Choroid plexus epithelial cell (primary cell): ENCODE measurements at places on chromosomes 12 and 14.

DNA sequence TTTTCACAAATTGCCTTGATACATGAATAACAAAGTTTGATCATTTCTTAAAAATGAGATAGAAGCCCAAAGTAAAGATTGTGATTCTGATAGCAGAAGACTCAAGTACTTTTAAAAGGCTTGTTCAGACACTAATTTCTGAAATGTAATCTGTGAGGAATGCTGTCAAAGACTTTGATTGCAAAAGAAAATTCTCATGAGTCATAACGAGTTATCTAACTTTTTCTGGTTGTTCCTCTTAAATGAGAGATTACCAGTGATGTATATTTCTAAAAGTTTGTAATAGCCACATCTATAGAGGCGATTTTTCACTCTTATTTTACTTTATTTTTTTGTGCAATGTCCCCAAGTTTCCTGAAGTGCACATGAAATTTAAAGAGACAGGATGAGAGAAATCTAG lies 7.0 kb downstream of the PYGL start:
- peak; percentile 76 for DNase-seq

DNA sequence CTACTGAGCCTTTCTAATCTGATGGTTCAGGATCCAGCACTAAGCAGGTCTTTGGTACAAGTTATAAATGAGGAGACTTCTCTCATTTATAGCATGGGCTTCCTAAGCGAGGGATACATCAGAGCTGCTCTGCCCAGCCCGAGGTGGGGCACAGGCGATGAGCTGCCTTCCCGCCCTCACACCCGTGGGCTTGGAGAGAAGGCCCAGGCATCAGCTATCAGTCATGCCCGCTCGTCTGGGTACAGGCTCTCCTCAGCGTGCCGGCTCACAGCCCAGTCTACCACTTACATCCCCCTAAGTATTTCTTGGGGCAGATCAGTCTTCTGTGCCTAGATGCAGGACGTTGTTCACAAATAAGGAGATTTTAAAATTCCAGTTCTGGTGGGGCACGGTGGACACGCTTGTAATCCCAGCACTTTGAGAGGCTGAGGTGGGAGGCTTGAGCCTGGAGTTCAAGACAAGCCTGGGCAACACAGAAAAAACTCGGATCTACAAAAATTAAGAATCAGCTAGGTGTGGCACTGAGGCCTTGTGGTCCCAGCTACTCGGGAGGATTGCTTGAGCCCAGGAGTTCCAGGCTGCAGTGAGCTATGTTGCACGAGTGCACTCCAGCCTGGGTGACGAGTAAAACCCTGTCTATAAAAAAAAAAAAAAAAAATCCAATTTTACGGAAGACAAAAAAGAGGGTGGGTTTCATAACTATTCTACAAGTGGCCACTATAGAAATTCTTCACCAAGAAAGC lies 57.0 kb downstream of the CCDC88C start:
- DNase-seq = no peak

GRCh38 chr12:93668919-93669418 lies 8.2 kb upstream of the CRADD start:
- DNase-seq = no peak

DNA sequence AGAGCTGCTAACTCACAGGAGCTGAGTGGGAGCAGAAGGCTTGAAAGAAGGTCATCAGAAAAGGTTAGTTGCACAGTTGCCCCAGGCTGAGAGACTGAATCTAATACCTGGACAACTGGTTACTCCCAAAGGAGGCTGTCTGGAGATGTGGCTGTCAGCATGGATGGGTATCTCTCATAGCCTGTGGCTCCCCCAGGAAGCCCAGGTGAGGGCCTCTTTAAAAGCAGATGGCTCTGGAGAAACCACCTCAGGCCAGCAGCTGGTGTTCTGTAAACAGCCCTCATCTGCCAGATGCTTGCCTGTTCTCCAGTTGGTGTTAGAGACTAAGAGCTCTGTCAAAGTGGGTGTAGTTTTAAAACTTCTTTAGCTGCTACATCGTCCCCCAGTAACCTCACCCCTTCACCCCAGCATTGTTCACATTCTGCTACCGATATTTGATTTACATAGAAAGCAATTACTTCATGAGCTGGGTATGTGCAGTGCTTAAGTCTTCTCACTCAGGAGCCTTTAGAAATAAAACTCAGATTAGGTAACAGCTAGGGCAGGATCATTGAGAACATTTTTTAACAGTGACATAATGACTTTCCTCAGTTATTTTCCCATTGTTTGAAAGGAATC lies 25.8 kb downstream of the DACT1 start:
- peak; percentile 96 for DNase-seq

- no peak for DNase-seq
These were observed 7.0 kb downstream of the STON2 start for GRCh38 chr14:81392976-81393643.

DNA sequence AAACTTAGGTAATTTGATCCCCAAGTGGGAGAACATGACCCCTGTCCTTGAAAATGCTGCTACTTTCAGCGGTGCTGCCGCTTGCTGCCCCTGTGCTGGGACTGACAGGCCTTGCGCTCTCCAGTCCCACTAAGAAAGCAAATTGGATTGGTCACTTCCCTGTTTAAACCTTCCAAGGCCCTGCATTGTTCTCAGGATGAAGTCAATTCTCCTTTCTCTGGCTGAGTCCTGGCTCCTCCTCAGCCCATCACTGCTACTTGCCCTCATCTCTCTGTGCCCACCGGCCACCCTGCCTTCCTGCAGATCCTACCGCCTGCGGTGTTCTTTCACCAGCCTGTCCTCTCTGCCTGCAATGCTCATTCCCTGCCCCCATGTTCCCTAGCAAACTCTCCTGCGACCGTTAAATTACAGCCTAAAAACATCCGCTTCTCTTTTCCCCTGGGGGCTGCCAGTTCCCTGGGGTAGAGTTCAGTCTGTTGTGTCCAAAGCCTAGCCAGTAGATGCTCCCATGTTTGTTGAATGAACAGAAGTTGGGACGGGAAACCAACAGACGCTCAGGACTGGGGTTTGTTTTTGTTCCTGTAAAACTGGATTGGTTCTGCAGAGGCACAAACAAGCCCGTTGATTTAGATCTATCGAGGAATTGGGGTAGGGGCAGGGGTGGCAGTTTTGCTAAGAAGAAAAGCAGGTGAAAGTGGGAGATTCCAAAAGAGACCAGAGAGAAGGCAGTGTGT lies 127.3 kb upstream of the HIF1A start:
- no peak for DNase-seq

- no peak for DNase-seq
These were observed 224.3 kb upstream of the NAV3 start for GRCh38 chr12:77606348-77606747.

DNA sequence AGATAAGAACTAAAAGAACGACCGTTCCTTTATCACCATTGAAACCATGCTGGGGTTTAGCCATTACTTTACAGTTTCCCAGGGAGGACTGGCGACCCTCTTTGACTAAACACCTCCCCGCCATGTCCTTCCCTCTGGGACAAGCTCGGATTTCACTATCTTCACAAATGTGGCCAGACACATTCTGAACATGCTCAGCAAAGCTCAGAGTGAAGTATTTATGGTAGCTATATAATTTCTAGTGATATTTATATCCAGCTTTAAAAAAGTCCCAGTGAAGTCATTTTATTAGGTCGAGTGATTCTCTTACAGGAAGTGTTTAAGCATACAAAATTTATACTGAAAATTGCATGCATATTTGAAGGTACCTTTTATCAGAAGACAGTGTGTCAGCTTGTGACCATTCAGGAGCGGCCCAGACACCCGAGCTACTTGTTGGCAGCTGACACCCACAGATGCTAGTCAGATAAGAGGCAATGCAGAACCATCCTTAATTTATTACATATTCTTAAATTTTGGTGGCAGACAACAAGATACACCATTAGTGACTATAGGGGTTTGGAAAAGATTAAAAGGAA lies 36.8 kb downstream of the NIN start:
- DNase-seq = no peak

GRCh38 chr14:81990312-81990761 lies 456.7 kb upstream of the SEL1L start:
- DNase-seq = peak; percentile 70

- no peak for DNase-seq
These were observed 840.3 kb downstream of the GALC start for GRCh38 chr14:87152693-87153092.

DNA sequence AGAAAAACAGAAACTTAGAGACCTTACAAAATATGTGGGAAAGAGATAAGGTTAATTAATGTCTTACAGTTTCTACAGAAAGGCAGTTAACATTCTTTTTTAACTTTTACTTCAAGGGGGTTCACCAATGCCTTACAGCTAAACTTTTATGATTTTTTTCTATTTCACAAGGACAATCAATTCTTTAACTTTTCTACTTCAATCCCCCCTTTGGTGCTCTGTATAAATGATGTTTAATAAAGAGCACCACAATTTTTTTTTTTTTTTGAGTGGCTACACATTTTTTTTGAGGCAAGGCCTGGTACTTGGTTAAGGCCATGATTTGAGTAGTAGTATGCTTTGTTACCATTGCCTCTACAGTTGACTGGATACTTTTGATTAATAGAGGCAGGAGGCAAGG lies 279.6 kb downstream of the PRKD1 start:
- DNase-seq = no peak

GRCh38 chr12:53567961-53568808 lies 58.0 kb downstream of the ATF7 start:
- DNase-seq = peak; percentile 62

DNA sequence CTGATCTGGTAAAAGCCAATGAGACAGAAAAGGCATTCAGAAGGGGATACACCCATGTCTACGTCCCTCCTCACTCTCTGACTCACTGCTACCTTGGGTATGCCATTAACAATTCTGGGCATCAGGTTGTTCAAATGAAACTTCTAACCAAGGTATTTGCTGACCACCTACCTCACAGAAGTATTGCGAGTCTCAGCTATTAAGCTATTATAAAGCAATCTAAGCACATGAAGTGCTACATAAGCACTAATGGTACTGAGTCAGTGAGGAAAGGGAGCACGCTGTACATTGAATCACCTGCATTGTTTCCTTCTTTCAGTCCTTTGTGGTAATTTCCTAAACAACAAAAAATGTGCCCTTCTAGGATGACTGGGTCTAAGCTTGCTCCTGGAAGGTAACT lies 62.8 kb upstream of the CCDC91 start:
- no peak for DNase-seq

- peak; percentile 49 for DNase-seq
These were observed 520 bp upstream of the MON2 start for GRCh38 chr12:62466018-62466593.
